Esophagus muscularis mucosa (tissue), 4 donors: ENCODE measurements at places on chromosomes 13 and 19. TPM values are rescaled to one million over a fixed set of nuclear protein-coding genes. Genes with fewer than 3 reads are reported as not detected.

DNA sequence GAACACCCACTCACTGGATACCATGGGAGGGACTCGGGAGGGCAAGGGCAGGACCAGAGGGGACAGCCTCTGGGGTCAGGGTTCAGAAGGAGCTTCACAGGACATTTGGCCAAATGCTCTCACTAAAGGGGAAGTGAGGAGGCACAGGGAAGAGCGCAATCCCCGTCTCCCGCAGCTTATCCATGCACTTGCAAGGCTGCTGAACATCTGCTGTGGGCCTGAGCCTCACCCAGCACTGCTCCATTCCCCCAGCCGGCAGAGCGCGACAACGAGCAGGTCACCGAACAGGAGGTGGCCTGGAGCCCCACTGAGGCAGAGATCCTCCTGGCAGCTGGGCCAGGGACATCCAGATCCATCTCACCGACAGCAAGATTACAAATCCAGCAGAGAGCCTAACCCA, 23.3 kb downstream of the ELAVL1 start:
- no peak for DNase-seq

GRCh38 chr13:105428811-105429210, 1106.7 kb downstream of the EFNB2 start:
- DNase-seq = no peak

GRCh38 chr19:7386769-7387168, 38.0 kb downstream of the ARHGEF18 start:
- no peak for DNase-seq

DNA sequence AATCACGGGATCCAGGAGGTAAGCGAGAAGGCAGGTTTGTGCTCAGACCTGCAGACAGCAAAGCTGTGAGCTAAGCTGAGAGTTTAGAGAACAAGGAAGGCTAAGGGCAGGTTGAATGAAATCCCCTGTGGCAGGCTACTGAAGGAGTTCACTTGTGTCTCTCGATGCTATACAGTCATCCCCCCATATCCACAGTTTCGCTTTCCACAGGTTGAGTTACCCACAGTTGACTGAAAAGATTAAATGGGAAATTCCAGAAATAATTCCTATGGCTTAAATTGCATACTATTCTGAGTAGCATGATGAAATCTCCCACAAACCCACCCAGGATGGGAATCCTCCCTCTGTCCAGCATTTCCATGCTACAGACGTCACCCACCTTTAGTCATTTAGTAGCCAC, 49.6 kb downstream of the ABCC4 start:
- no peak for DNase-seq

DNA sequence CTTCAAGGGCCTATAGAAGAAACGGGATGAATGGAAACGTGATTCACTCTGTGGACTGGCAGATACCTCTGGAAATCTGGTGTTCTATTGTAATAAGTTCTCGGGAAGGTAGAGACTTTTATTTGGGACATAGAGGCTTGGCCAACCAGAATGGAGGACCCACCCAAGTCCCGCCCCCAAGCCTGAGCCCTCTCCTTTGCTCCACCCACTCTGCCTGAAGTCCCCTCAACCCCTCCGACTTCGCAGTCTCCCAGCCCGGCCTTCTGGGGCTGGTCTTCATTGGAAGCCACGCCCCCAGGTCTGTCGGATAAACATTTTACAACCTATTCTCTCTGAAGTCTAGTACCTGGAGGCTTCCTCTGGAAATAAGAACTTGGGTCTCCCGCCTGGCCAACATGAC, 16.9 kb downstream of the FBXL12 start:
- DNase-seq = no peak

DNA sequence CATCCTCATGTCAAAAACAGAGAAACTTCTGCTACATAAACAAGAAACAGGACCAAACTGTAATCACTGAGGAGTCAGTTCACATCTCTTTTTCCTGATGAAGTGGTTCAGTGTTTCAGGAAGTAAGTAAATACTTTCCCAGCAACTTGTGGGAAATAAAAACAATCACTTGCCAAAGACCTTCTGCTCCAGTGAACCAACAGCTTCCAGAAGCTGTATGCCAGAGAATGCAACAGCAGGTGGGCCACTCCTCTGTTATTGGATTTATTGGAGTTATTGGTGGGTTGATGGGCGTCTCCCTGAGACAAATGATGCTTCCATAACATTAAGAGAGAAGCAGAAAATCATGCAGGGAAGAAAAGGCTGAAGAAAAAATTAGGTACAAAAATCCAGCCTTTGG, 9.9 kb downstream of the SLC6A16 start:
- DNase-seq = no peak

- no peak for DNase-seq
Measured at GRCh38 chr13:98443329-98443728, 133.6 kb downstream of the STK24 start.

DNA sequence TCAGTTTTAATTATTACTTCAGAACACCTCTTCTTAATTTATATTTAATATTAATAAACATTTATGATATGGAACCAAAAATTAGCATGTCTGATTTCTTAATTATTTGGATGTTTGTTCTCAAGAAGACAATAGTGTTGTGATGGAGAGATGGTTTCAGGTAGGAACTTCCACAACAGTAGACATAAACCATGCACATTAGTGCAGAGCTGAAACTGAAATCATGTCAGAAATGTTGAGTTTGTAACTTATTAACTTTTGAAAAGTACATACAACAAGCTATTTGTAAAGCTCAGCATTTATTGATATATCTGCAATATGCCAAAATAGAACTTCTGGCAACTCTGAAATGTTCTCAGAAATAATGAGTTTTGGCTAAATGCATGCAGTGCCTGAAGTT, 11.8 kb upstream of the EDNRB start:
- no peak for DNase-seq

- DNase-seq = no peak
Measured at GRCh38 chr13:98289339-98289945, 112.4 kb upstream of the RNF113B start.

DNA sequence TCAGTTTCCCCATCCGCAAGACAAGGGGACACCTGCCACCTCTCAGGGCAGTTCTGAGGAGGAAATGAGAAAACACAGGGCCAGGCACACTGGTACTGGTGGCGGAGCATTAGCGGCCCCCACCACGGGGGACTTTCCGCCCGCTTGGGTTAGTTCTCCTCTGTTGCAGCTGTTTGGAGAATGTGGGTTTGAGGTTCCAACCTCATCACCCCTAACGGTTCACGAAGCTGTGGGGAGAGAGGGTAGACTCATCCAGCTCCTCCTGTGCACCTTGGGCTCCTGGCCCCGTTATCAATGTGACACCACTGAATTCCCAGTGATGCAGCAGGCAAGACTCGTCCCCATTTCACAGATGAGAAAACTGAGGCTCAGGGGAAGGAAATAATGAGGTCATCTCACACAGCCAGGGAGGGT, 10.3 kb downstream of the PTPRS start:
- DNase-seq = no peak

- DNase-seq = no peak
Measured at GRCh38 chr13:99774644-99775043, 196.9 kb downstream of the ZIC5 start.

GRCh38 chr19:48499316-48500090, 12.1 kb downstream of the LMTK3 start:
- DNase-seq = no peak

- no peak for DNase-seq
Measured at GRCh38 chr13:83601539-83601938, 280.7 kb downstream of the SLITRK1 start.

DNA sequence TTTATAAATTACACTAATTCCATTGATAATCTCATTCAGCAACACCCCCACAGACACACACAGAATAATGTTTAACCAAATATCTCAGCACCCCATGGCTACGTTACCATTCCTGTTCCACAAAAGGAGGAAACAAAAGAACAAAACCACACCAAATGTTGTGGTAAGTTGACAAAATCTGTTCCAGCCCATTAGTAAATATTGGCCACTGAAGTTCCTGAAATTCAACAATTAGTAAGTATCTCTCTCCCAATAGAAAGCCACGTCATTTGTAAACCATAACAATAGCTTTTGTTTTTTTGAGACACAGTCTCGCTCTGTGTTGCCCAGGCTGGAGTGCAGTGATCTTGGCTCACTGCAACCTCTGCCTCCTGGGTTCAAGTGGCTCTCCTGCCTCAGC, 2.3 kb upstream of the FCAR start:
- DNase-seq = no peak

GRCh38 chr13:88000787-88001186, 329.6 kb downstream of the SLITRK5 start:
- DNase-seq = no peak

DNA sequence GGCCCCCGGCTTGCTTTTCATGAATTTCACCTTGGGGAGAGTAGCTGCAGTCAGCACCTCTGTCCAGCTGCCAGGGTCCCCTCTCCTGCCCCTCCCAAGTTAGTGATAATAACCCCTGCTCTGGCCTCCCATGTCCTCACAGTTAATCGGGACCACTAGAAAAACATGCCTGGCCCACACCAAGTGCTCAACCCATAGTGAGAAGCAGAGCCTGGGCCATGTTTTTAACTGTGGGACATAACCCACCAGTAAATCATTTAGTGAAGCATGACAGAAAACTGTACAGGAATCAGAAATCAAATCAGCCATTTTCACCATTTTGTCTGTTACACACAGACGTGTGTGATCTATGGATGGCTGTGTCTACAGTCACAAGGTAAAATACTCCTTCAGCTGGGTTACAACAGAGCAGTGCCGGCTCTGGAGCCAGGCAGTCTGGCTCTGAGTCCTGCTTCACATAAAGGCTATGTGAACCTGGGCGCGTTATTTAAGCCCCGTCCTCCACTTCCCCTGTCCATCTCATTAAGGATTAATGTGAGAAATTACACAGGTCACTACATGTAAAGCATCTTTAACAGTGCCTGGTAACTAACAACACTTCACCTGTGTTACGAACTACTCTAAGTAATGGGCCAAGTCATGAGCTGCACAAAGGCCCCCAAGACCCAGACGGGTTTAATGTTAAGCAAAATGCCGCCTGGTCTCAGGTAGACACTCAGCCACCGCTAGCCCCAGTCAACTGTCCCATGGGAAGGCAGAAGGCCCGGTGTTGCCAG, 7.6 kb upstream of the ECH1 start:
- DNase-seq = no peak

DNA sequence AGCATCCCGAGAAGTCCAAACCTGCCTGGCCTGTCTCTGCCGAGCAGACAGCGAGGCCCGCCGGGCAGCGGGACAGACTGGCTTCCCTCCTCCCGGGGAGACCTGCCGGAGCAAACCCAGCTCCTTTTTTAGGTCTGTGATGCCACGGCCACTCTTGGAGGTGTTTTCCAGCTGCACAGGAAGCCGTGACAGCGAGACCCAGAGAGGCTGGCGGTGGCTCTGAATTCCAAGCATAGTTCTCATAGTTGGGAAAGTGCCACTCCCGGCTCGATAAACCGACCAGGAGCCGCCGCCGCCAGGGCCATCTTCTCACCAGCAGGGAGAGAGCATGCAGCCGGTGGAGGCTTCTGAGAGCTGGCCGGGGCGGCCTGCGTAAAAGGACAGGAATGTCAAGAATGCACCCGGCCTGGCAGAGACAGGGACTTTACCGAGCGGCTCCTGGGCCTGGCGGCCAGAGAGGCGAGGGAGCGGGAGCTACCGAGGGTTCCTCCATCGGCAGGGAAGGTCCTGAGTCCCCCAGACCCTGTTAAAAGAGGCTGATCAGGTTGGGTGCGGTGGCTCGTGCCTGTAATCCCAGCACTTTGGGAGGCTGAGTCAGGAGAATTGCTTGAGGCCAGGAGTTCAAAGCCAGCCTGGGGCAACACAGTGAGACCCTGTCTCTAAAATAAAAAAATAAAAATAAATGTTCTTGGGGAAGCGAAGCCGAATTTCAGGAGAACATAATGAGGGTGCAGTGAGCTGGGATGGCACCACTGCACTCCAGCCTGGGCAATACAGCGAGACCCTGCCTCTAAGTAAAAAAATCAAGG, 64.9 kb downstream of the GADD45B start:
- peak; percentile 97 for DNase-seq

- no peak for DNase-seq
Measured at GRCh38 chr13:73535341-73535740, 476.5 kb downstream of the KLF5 start.

GRCh38 chr19:41552558-41552957, 23.4 kb upstream of the CEACAM21 start:
- no peak for DNase-seq

GRCh38 chr19:8626842-8627241, 3.6 kb upstream of the NFILZ start:
- no peak for DNase-seq

DNA sequence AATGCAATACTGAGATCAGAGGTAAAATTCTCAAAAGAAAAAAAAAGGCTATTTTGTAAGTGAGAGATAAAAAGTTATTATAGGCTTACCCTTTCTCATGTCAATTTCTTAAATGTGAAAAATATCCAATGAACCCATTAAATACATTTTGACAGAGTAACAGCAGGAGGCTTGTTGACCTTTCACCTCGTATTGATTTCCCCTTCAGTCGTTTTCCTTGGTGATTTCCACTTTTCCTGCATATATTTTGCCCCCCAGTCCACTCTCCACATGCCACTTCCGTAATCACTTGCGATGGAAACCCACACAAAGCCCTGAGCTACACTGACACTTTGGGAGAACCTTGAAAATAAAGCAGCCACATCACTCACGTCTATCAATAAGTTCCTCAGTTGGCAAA, 248.1 kb upstream of the OBI1 start:
- DNase-seq = no peak

DNA sequence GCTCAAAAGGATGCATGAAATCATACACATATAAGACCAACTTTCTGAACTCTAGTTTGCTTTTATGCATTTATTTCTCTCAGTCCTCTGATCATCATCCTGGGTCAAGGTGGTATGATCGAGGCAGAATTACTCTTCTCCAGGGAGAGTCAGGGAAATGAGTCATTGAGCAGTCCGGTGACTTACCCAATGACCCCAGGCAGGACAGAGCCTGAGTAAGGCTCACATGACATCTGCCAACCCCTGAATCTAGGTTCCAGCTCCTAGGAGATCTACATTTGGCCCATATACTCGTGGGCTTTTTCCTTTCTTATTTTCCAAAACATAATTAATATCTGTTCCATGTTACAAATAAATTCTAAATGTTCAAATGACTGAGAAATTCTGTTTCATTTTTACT, 502.3 kb downstream of the FOXO1 start:
- DNase-seq = no peak

- DNase-seq = no peak
Measured at GRCh38 chr19:16289594-16289993, 35.0 kb upstream of the KLF2 start.

Gene MTUS2
- total RNA-seq = 12.8 TPM

Gene LAIR1
- 23.4 TPM for total RNA-seq

Gene SLC25A15
- total RNA-seq = 5.0 TPM

Gene KLC3
- not detected for total RNA-seq

Gene KANK3
- 23.7 TPM for total RNA-seq

Gene SIGLEC10
- 1.4 TPM for total RNA-seq

Gene SULT2A1
- total RNA-seq = not detected

Gene RFXAP
- total RNA-seq = 3.8 TPM

Gene ZIM2
- not detected for total RNA-seq

Gene HSH2D
- 0.52 TPM for total RNA-seq

Gene KCTD15
- total RNA-seq = 91.3 TPM

Gene C1QTNF9
- total RNA-seq = 0.99 TPM

Gene FPR1
- 3.7 TPM for total RNA-seq
